ENCODE measurements at places on chromosomes 3 and 15.

DNA sequence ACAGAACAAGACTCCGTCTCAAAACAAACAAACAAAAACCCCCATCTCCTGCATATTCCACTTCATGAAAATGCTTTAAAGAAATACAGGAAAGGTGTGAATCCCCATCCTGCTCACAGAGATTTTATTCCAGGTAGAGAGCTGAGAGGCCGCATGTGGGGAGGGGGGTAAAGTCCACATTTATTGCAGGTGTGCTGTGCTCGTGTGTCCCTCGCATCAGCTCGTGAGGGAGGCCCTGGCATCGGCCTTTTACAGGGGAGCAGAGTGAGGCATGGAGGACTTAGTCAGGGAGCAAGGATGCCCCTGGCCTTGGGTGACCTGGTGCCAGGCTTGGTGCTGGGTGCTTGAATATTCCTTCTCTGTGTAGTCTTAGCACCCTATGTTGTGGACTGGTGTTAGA, 413.5 kb upstream of the C2CD4B start:
- no peak for DNase-seq

- no peak for DNase-seq
Observed at GRCh38 chr3:81072591-81072990, 688.9 kb downstream of the GBE1 start.

DNA sequence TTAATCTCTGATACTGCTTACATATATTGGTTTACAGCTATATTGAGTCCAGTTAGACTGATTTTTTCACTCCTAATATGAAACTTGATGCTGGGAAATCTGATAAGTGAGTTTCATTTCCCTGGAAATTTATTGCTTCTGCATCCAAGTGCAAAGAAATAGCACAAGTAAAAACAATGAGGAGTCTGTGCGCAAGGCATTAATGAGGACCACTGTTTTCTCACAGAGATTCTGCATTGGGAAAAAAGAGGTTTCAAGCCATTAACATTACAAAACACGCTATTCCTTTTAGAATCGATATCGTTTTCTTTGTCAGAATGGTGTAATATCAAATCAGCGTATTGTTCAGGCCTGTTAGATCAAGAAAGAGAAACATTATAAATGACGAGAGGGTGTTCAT, 723.3 kb upstream of the ARRDC4 start:
- no peak for DNase-seq

DNA sequence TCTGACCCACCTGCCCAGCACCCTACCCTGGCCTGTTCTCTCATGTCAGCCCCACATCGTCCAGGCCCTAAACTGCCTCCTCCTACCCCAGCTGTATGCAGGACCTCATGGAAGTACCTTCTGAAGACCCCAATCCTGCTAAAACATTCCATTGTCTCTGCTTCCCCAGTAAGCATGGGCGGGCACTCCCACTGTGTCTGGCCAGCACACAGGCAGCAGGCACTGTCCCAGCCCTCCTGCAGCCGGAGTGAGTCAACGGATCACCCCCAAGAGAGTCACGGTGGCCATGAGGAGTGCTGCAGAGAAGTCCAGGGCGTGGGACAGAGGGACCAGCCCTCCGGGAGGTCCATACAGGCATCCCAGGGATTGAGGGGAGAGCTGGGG, 36.4 kb upstream of the SLCO2A1 start:
- no peak for DNase-seq
